ENCODE measurements at places on chromosomes 12 and 14.

GRCh38 chr14:64438181-64438841, 27.0 kb upstream of the AKAP5 start:
- peak; percentile 64 for DNase-seq

DNA sequence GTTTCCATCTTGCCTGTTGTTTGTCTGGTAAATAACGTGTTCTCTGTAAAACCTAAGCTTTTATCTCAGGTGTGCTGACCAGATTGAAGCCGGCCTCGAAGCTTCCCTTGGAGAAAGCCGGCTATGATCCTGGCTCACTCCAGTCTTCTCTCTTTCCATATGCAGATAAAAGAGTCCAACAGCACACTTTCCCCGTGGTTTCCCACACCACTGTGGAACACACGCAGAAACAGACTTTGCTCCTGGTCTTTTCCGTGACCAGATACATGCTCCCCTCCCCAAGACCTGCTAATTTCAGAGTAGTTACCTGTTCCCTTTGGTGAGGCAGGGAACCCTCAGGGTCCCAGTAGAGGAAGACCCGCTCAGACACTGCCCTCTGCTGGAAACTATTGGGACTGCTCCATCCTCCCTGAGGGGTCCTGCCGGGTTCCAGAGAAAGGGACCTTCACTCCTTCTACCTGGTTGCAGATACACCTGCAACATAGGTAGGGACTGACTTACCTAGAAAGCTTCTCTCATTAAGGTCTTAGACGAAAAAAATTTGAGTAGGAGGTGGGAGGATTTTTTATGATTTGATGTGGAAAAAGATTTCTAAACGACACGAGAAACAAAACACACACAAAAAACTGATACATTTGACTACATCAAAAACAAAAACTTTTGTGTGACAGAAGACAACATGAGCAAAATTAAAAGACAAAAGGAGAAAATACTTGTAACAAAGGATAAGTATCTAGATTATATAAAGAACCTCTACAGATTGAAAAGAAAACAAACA, 415.4 kb upstream of the CCDC196 start:
- DNase-seq: peak; percentile 28

DNA sequence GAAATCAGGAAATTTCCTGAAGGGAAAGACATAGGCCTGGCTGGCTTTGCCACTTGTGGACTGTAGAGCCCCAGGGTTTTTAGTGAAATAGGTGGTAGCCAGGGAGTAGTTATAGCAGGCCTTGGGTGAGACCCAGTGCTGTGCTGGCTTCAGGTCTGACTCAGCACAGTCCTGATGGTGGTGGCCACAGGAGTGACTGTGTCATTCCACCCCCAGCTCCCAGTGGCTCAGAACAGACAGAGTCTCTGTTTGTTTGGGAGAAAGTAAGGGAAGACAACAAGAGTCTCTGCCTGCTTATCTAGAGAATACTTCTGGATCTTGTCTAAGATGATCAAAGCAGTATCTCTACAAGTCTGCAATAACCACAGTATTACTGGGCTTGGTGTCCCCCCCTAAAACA, 27.5 kb upstream of the OR6J1 start:
- DNase-seq: no peak

DNA sequence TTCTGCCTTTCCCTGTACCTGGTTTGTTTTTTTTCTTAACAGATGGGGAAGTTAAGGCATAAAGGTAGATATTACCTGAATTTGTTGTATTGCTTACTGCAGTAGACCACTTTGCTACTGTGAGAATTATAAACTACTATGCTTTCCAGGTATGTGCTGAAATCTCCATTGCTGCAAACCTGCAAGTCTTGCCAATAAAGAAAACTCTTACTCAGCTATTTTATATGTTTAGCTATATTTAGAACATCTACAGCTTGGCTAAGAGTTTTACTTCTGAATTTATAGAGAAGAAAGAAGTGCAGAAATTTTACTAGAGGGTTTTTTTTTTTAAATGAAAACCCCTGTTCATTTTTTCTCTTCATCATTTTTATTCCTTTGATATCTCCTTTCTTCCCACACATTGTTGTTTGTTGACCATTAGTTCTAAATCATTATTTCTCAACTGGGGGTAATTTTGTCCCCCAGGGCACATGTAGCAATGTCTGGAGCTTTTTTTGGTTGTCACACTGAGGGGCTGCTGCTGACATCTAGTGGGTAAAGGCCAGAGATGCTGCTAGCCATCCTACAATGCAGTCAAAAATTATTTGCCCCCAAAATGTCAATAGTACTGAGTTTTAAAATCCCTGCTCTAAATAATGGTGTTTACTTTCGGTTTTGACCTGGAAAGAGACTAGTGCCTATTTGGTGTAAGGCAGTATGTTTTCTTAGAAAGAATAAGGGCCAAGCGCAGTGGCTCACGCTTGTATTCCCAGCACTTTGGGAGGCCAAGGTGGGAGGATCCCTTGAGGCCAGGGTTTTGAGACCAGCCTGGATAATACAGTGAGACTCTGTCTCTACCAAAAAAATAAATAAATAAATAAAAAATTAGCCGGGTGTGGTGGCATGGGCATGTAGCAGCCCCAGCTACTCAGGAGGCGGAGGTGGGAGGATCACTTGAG, 48.6 kb downstream of the PCNX1 start:
- no peak for DNase-seq

DNA sequence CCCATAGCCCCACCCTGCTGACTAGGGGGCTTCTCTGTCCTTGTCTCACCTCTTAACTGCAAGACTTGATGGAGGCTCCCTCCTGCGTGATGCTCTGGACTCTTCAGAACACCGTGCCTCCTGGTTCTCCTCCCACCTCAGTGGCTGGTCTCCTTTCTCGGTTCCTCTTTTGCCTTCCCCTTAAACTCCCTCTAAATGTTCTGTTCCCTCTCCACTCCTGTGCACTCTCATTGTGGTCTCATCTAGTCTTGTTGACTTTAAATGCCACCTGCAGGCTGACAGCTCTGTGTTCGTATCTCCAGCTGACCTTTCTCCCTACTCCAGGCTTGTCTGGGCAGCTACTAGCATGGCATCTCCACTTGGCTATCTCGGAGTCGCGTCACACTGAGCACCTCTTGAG, 28.3 kb downstream of the DYNC1H1 start:
- DNase-seq: no peak

Data from AG08396 (cell line).